ENCODE measurements at places on chromosomes 16 and 17.

GRCh38 chr17:77279448-77280303 lies 138.9 kb downstream of the SEC14L1 start:
- DNase-seq, result no peak

GRCh38 chr16:85359147-85359822 lies 247.0 kb upstream of the CIBAR2 start:
- DNase-seq, result no peak

DNA sequence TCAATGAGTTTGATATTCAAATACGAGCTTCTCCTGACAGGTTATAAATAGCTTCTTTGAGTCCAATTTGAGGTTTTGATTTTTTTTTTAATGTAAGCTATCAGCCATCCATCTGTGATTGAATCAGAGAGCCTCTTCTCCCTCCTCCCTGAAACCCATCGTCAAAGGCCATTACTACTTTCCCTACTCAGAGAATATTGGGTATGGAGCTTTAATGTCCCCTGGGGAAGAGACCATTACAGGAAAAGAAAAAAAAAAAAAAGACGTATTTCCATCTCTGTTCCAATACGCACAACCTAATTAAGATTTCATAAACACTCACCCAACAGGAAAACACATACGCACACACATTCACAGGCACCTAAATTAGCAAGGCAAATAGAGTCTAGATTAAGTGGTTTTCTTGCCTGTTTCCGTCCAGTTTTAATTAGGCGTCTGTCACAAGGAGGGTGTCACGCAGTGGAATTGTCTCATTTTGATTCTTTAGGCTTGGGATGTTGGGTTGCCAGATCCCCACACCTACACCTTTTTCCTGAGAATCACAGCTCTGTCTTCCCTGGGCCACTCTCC lies 194.3 kb upstream of the RPL38 start:
- DNase-seq, result no peak

DNA sequence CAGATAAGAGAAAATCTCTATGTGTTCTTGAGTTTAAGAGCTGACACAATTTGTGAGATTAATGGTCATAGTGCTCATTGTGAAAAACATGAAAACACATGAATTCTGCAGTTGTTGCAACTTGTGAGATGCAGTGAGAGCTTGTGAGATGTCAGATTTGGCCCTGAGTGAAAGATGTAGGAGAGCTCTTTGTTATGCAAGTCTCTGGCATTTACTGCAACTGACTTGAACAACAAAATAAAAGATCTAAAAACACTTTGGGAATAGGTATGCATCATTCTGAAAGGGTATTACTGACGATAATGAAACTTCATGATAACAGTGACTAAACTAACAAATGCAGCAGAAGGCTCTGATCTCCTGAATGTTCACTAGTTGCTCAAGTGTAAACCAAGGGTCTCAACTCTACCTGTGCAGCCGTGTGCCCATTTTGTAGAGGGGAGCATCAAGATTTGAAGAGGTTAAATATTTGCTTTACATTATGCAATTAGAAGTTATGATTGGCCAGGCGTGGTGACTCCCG lies 50.8 kb upstream of the SMIM36 start:
- DNase-seq, result no peak

GRCh38 chr16:79213214-79213613 lies 387.3 kb downstream of the MAF start:
- no peak for DNase-seq

DNA sequence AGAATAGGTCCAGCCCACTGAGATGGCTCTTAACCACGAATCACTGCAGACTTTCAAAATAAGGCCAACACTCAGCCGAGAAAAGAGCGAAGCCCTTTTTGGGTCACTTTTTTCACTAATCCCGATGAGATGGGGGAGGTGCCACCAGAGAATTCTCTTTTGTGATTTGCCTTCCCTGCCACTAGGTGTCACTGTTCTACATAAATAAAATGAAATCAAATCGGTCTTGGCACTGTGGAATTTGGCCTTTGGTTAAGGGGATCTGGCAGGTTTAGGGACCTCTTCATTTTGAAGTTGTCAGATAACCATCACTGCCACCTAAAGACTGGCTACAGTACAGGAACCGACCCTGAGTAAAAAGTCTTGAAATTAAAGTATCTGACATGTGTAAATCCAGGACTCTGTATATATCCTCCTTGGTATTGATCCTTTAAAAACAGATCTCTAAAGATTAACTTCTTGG lies 147.0 kb downstream of the HS3ST4 start:
- DNase-seq, result no peak

DNA sequence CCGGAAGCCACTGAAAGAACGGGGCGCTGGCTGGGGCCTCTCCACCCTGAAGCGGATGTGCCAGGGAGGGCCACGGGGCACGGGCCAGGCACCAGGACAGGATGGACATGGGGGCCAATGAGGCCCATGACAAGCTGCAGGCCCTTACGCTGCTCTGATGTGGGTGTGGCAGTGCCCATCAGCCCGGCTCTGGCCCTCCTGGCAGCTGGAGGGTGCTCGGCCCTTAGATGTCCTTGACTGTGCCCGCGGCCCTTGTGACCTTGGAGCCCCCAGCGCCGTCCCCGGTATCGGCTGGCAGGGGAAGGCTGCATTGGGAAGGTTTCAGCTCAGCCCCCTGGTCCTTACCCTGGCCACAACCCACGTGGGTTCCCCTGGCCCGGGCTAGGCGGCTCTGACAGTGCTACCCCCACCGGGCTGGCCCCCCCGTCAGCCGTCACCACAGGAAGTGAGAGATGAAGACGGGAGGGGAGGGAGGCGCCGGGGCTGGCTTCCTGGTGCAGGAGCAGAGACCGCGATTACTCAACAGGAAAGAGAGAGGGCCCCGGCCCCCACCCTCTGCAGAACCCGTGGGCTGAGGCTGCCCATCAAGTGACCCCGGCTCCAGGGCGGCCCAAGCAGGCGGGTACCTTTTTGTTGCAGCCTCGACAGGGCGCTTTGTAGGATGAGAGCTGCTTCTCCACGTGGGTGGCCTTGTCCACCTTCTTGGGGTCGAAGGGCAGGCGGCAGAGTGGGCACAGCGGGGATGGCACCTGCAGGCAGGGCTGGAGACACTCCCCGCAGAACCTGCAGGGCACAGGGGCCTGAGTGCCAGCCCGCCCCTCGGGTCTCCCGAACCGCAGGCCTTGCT lies 5.3 kb downstream of the RNF166 start:
- DNase-seq, result peak; percentile 47

- DNase-seq, result peak; percentile 83
Measured at GRCh38 chr16:67163164-67163998, 1.2 kb upstream of the HSF4 start.

DNA sequence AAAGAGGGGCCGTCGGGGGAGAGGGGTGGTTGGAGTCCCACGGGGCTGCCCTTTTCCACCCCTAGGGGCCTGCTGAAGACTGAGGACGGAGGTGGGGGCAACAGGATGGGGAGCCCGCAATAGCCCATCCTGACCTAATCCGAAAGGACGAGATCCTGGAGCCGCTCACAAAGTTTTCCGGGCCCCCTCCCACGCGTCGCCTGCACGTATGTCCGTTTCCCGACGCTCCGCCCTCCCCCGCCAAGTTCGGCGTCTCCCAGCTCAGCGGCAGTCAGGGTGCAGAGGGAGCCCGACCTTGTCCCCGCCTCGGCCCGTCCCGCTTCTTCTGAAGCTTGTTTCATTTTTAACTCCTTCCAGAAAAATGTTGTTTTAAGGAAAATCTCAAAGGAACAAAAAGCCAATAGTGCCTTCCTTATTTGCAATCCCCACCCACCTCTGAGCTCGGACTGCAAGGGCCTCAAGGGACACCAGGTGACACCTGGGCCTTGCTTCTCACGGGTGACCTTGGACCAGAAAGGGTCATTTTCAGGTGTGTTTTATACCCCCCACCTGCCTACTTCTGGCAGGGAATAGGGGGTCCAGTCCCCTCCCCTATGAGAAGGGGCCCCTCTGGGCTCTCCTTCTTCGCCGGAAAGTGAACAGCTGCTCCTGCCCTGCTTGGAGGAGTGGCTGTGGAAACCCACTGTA lies 3.4 kb upstream of the ZNF423 start:
- DNase-seq, result no peak

DNA sequence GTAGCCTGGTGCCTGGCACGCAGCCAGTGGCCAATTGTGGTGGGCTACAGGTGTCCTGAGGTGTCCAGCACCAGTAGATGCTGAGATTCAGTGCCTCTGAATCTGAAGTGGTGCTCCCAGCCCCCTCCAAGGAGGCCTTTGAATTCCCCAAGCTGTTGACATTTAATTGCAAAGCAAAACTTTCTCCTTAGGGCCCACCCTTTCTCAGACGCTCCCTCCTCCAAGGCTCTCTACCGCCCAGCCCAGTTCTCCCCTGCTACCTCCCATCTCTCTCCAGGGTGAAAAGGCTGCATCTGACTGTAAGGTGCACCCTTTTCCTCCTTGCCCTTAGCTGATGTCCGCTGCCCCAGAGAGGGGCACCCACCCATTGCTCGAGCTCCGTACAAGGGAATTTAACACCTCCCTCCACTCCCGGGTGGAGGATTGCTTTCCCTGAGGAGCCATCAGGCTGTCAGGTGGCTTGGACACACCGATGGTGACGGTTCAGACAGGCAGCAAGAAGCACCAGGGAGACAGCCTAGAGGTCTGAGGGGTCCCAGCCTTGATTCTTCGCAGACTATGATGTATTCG lies 1.7 kb downstream of the BEAN1 start:
- no peak for DNase-seq

DNA sequence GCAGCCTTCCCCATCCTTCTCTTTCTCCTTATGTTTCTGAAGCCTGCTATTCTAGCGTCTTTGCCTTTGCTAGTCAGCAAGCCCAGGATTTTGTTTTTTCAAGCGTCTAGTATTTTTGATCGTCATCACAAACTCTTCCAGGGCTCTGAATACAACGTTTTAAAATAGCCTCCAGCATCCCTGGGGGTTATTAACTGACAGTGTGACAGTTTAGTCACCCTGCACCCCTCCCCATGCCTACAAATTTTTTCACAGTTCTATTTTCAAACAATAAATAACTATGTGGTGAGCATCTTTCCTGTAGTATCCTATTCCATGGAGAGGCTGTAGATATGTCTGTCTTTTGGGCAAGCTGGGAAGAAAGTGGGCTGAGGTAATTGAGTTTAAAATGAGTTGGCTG lies 280.9 kb downstream of the MAP2K4 start:
- no peak for DNase-seq

DNA sequence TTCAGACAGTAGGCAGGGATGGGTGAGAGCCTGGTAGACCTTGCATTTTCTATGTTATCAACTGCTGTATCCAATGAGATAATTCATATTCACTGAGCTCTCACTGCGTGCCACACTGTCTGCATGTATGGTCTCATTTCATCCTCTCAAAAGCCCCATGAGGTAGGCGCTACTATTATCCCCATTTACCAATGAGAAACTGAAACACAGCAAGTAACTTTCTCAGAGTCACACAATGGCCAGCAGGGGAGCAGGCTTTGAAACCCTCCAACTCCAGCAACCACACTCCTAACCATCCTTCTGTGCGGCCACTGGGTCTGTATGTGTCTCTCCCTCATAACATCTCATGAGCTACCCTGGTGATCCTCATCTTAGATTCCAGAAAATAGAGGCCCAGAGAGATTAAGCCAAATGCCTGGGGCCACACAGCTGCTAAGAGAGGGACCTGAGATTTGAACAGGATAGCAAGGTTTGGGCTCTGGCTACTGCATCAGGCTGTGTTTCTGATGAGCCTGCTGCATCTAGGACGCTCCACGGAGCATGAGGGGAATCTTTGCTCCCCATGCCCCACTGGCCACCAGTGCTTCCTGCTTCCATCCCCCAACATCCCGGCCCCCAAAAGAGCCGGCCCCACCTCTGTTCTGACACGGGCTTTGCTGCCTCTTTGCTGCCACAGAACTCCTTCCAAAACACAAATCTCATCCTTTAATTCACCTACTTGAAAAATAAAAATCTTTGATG lies 3.2 kb downstream of the CCR7 start:
- DNase-seq, result no peak

- DNase-seq, result no peak
Measured at GRCh38 chr16:77457046-77457445, 22.2 kb upstream of the ADAMTS18 start.

- DNase-seq, result no peak
Measured at GRCh38 chr17:66430846-66431795, 128.7 kb downstream of the PRKCA start.

DNA sequence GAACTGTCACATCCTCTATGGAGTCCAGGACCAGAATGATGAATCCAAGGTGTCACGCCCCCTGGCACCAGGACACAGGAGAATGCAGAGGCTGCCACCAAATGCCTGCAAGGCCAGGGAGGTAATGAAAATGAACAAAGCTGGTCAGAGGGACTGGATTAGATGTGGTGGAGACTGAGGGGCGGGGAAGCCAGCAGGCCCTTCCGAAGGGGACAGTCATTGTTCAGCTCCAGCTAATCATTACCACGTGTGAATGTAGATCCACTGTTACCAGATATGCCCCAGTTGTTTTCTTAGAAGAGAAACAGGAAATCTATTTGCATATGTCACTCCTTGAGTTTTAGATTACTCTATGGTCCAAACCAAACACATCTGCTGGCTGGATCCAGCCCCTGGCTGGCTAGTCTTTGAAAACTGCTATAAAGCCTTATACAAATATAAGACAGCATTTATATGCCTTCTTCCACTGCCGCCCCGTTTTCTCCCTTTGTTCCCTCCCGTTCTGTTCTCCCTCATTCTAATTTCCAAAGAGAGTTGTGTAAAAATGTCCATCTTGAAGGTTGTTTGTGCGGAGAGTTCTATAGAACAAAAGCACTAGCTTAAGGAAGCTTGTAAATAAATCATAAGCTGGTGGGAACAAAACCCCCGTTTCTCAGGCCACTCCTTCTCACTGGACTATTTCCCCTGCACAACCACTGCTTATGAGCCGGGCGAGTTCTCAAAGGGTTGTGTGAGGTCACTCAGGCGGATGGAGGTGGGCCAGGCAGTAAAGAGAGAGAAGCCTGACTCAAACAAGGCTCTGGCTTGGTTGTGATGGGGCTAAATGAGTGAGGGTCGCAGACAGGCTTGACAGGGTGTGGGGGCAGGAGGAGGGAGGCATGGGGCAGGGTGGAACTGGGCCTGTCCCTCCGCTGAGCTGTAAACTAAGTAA lies 14.2 kb downstream of the CRYM start:
- DNase-seq, result no peak

DNA sequence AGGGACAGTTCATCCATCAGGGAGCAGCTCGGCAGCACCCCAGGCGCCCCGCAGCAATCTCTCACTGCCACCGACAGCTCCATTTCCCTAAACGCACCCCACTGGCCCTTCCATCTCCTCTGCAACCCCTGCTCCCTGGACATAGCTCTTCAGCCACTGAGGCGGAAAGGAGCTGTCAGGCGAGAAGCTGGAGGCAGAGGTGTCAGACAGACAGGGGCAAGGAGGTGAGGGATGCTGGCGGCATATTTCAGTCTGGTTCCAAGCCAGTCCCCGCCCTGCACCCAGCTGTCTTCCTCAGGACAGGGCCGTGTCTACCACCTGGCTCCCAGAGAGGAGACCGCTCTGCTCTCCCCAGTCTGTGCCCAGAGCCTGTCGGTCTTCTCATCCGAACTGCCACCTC lies 9.7 kb downstream of the ACLY start:
- no peak for DNase-seq

Measured in posterior cingulate gyrus (tissue), 11 donors.